ENCODE measurements at places on chromosomes 13 and 19.

GRCh38 chr13:111855786-111856185, 211.2 kb upstream of the SOX1 start:
- no peak for DNase-seq

GRCh38 chr13:20983386-20983785, 78.0 kb downstream of the LATS2 start:
- no peak for DNase-seq

- DNase-seq = no peak
Measured at GRCh38 chr13:98083507-98083906, 59.4 kb upstream of the FARP1 start.

GRCh38 chr19:23887642-23888041, 27.0 kb upstream of the ZNF726 start:
- DNase-seq = no peak

DNA sequence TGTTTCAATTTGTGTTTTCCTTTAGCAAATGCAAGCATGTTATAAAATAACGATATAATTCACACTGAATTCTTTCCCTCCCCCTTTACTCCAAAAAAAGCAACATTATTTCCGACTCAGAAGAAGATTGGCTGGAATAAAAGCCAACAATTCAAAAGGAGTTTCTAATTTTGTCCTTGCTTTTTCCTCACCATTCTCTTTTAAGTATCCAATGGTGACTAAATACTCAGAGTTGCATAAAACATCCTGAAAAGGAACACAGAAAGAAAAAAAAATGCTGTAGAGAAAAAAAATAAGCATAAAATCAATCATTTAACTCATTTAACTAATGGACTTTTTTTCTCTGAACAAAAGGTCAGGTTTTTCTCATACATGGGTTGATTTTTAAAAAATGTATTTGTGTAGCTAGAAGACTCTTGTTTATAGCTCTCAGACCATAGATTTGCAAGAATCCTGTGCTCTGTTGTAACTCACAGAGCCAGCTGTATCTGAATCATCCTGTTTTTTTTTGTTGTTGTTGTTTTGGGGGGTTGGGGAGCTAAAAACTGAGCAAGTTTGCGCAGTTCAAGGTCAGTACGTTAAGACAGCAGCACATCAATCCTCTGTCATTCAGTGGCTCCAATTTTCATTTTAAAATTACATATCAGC, 108.1 kb downstream of the PCDH17 start:
- DNase-seq = no peak

GRCh38 chr13:94978516-94978915, 266.2 kb upstream of the SOX21 start:
- no peak for DNase-seq

All from stimulated activated CD8-positive, alpha-beta memory T cell treated with anti-CD3 and anti-CD28 coated beads, Interleukin-7, amount 100 ng/mL, for 4 hours (primary cell).